ENCODE measurements at places on chromosomes 6 and 20.

- no peak for DNase-seq
Measured at GRCh38 chr6:138593124-138593877, 94.0 kb upstream of the NHSL1 start.

DNA sequence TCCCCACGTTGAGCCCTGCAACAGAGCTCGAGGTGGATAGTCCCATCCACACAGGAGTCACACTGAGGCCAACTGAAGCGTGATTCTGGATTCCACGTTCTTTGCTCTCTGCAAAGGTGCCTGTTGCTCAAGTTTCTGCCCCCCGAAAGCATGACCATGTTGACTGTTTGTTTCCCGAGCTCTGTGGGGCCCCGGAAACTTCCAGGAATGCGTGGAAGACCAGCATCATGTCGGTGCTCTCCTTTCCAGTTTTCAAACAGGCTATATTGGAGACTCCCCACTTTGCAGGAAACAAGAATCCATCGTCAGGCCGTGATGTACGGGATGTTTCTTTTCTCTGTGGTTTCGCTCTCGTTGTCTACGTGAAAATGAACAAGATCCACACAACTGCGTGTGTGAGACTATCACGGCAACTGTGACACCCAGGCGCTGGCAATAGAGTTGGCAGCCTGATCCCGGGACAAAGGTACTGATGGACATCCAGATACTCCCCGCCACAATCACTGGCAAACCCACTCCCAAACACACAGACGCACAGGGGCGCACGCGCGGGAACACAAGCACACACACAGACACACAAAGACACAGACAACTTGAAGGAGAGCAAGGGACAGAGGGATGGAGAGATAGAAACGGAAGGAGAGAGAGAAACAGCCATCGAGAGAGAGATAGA is 444.6 kb upstream of the DEFB115 start:
- DNase-seq = no peak

- DNase-seq = no peak
Measured at GRCh38 chr6:49430866-49431265, 32.2 kb downstream of the MMUT start.

DNA sequence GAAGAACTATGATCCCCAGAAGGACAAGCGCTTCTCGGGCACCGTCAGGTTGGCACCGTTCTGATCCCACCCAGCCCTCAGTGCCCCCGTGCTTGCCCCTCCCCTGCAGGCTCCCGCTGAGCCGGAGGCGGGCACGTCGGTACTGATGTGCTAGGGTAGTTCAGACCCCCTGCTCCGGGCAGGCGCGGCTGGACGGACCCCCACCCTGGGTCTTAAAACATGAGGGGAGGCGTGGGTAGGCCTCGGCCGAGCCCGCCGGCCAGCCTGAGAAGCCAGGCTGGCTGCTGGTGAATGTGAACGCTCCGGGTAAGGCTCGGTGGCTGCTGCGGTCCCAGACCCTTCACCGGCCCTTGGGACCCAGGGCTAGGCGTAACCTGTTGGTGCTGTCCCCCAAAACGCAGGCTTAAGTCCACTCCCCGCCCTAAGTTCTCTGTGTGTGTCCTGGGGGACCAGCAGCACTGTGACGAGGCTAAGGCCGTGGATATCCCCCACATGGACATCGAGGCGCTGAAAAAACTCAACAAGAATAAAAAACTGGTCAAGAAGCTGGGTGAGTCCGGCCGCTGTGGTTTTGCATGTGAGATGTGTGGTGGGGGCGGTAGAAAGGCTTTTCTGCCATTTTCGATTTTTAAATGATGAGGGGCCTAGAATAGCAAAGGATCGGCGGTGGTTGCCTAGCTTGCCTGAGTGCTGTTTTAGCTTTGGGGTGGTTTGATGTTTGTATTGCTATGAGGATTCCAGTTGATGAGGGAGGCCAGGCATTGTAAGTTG is 964 bp downstream of the RPL10A start:
- DNase-seq = no peak

DNA sequence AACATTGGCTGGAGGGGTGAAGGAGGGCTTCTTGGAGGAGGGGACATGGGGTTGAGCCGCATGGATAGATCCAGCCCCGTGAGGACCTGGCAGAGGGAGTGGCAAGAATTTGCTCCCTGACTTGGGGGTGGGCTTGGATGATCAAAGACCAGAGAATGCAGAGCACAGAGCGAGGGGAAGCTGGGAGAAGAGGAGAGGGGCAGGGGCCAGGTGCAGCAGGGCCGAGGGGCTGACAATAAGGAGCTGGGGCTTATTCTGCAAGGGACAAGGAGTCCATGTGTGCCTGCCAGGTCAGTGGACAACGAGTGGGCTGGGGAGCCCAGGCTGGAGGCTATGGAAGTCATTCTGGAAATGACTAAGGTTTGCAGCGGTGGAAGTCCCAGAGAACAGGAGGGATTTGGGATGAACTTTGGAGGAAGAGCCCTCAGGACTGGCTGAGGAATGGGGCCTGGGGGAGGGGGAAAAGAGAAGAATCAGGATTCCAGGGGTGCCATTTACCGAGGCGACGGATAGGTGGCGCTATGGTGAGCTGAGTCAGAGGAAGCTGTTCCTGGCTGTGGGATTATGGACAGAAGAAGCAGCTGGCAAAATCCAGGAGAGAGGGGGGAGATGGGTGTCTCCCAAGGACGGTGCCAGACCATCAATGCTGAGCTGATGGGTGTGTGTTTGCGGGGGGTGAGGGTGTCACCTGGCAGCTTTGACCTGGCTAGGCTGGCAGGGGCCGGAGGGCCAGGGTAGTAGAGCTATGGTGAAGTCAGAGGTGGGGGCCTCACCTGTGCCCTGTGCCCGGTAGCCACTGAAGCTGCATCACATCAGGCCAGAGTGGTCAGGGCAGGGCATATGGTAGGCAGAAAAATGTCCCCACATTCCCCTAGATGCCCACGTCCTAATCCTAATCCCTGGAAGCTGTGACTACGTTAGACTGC is 7.8 kb downstream of the KCNG1 start:
- DNase-seq = no peak

DNA sequence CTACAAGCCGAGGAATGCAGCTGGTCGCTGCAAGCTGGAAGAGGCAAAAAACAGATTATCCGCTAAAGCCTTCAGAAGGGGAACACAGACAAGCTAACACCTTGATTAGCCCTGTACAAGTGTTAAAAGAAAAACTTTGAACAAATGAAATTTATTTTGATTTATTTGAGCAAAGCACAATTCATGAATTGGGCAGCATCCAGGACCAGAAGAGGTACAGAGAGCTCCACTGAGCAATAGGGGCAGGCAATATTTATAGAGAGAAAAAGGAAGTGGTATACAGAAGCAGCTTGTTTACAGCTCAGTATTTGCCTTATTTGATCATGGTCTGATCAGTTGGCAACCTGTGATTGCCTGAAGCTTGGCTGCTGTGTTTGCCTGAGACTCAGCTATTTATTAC is 17.6 kb downstream of the HLA-DOB start:
- no peak for DNase-seq

GRCh38 chr6:31713991-31714684 is 1.0 kb upstream of the LY6G6D start:
- DNase-seq = no peak

- DNase-seq = no peak
Measured at GRCh38 chr6:154974485-154975149, 20.5 kb upstream of the TIAM2 start.

DNA sequence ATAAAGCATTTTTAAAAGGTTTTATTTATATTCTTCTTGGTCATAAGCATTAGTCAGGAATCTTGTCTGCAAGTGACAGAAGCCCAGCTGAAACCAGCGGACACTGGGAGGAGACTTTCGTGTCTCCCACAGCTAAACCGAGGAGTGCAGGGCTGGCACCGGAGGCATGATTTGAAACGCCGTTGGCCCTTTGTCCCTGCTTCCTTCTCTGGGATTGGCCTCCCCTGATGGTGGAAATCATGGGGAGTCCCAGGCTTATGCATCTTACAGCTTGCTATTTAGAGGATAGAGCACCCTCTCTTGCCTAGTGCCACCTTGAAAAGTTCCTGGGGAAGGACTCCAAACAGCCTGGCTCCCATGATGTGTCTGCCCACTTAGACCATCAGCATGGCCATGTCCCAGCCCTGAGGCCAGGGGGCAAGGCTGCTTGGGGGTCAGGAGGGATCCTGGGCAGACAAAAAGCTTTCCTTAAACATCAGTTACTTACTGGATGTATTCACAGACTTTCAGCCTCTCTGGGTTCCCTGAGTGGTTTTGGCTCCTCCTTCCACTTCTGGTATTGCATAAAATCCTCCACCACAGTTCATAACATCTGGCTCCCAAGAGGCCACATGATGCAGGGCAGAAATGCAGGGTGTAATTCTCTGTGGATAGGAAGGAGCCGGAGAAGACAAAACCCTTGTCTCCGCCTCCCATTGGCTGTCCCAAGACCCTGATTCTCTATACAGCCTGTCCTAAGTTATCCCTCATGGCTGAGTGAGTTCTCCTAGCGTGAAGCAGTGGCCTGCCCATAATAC is 49.3 kb upstream of the INSM1 start:
- DNase-seq = no peak

DNA sequence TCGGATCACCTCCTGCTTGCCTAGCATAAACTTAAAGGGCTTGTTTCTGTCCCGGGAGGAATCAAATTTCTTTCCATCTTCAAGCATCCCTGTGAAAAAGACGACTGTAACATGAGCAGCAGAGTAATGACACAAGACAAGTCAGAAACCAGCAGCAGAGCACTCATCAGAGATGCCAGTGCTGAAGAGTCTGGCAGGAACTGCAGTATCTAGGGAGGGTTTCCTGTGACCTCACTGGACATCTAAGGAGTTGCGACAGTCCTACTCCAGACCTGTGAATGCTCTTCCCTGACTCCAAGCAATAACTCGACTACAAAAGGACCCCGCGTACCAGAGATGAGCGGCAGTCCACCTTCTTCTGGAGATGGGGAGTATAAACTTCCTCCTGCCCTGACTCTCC is 17.3 kb downstream of the FKBP1A start:
- DNase-seq = no peak

Measured in omental fat pad (tissue), 4 donors.